Caco-2 (cell line): ENCODE measurements at places on chromosomes 7 and 10.

GRCh38 chr7:348962-349743, 59.2 kb downstream of the FOXL3 start:
- H3K4me1 ChIP-seq: peaks cover 6% of the 10 kb centered on the region
- no peaks in the 10 kb centered on the region for H3K27me3 ChIP-seq
- H3K4me3 ChIP-seq: no peak overlapping the region
- no peak for DNase-seq
- no peaks in the 10 kb centered on the region for H3K36me3 ChIP-seq

DNA sequence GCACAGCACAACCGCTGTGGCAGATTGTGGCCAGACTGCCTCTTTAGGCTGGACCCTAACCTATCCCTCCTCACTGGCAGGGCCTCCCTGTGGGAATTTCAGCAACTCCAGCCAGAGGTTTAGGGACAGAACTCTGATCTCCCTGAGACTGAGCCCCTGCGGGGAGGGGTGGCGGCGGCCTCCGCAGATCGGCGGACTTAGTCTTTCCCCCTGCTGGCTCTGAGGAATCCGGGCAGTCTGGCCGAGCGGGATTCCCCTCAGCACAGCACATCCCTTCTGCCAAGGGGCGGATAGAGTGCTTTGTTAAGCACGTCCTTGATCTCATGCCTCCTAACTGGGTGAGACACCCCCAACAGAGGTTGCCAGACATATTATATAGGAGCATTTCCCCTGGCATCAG, 224.2 kb upstream of the NPY start:
- DNase-seq: peak; percentile 23
- no peak overlapping the region for H3K27ac ChIP-seq
- H3K4me3 ChIP-seq: no peak overlapping the region
- no peaks in the 10 kb centered on the region; the same call in 1 of the 2 replicates for H3K27me3 ChIP-seq
- no peaks in the 10 kb centered on the region for H3K4me1 ChIP-seq
- H3K36me3 ChIP-seq: no peaks in the 10 kb centered on the region

DNA sequence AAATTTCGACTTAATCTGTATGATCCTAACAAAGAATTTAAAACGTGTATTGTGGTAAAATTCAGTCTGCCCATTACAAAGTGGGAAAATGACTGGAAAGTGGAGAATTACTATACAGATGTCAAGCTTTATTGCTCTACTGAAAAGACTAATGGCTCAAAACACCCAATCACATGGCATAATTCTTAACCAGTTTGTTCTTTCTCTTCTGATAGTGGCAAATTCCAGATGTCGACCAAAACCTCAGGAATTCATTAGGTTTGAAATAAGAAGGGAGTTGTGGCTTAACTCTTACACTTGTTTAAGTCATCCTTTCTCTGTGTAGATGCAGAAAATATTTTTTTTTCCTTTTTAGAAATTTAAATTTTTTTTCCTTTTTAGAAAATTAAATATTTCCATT, 1254.9 kb upstream of the LRRN3 start:
- no peak for DNase-seq
- no peak overlapping the region for H3K27ac ChIP-seq
- no peaks in the 10 kb centered on the region for H3K36me3 ChIP-seq
- H3K4me1 ChIP-seq: no peaks in the 10 kb centered on the region

DNA sequence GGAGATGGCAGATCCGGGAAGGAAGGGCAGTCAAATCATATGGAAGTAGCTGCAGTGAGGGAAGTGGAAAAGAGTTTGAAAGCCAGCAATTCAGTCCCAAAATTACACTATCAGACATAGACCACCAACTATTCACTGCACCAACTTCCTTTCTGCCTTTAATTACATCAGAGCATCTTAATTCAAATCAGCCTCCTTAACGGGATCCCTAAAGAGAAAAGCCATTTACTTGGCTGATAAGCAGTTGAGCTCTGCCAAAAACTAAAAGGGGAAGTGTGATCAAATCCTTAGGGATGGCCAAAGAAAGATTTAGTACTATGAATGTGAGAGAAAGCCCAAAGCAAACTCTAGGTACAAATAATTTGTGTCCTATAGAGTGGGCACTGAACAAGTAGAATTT, 110.4 kb downstream of the AMPH start:
- no peaks in the 10 kb centered on the region for H3K27me3 ChIP-seq
- H3K4me1 ChIP-seq: no peaks in the 10 kb centered on the region
- no peak overlapping the region for H3K27ac ChIP-seq
- DNase-seq: no peak
- no peak overlapping the region for H3K4me3 ChIP-seq
- no peaks in the 10 kb centered on the region for H3K36me3 ChIP-seq

DNA sequence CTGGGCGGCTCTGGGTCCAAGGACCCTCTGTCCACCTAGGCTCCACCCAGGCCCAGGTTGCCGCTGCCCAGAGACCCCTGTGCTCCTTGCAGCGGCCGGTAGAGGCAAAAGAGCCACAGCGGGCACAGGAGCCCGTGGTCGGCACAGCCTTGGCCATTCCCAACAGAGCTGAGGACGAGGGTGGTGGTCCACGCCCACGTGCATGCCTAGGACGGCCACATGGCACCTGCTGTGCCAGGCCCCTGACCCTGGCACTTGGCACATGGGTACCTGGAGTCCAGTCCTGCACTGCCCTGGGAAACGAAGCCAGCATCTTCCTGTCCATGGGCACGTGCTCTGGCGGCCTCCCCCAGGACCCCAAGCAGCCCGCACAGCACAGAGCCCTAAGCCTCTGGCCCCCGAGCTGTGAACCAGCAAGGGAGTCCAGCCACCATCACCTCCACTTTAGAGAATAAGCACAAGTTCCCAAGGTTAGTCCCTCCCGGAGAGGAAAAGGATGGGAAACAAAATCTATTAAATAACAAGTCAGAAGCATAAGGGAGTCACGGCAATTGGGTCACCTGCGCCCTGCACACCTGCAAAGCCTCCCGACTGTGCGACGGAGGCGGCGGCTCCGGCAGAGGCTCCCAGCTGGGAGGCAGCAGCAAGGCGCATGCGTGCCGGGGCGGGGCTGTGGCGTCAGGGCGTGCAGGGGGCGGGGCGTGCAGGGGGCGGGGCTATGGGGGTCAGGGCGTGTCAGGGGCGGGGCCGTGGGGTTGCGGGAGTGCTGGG, 59.1 kb downstream of the STK32C start:
- H3K4me1 ChIP-seq: no peaks in the 10 kb centered on the region; the same call in 1 of the 2 replicates
- DNase-seq: no peak
- H3K36me3 ChIP-seq: no peaks in the 10 kb centered on the region
- no peaks in the 10 kb centered on the region for H3K27me3 ChIP-seq
- H3K27ac ChIP-seq: no peak overlapping the region

DNA sequence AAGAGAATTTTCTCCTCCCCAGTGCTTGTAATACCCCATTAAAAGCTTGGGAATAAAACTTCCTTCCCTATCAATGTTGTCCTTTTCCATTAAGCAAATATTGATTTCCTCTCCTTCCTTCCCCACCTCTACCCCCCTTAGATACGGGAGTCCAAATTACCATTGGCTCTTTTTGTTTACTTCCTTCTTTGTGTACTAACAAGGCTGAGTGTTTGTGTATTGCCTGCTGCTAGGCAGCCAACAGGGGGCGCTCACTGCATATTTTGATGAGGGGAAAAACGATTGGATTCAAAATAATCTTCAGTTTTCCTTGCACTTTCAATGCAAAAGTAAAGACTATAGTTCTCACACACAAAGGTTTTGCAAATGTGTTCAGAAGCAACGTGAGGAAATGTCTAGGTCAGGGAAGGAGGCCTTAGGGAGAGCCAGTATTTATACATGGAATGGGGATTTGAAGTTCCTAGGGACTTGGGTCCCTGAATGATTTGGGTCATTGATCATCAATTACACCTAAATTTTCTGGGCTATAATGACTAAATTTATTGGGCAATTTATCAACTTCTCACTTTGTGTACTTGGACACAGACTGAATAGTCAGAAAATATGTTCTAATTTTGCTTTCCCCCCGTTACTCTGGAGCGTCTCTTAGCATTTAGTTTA, 23.6 kb upstream of the VPS41 start:
- no peaks in the 10 kb centered on the region for H3K36me3 ChIP-seq
- peak; percentile 46 for DNase-seq
- no peak overlapping the region for H3K4me3 ChIP-seq
- peaks cover 19% of the 10 kb centered on the region for H3K4me1 ChIP-seq
- H3K27ac ChIP-seq: no peak overlapping the region

GRCh38 chr7:74061840-74062539, 21.6 kb upstream of the LIMK1 start:
- H3K4me3 ChIP-seq: no peak overlapping the region
- no peaks in the 10 kb centered on the region for H3K27me3 ChIP-seq
- no peaks in the 10 kb centered on the region; the same call in 1 of the 2 replicates for H3K4me1 ChIP-seq
- no peak for DNase-seq
- no peaks in the 10 kb centered on the region for H3K36me3 ChIP-seq

- no peaks in the 10 kb centered on the region for H3K36me3 ChIP-seq
- H3K4me1 ChIP-seq: no peaks in the 10 kb centered on the region
- no peak overlapping the region for H3K27ac ChIP-seq
- DNase-seq: no peak
- H3K27me3 ChIP-seq: no peaks in the 10 kb centered on the region
Measured at GRCh38 chr10:12594448-12594944, 245.1 kb downstream of the CAMK1D start.

DNA sequence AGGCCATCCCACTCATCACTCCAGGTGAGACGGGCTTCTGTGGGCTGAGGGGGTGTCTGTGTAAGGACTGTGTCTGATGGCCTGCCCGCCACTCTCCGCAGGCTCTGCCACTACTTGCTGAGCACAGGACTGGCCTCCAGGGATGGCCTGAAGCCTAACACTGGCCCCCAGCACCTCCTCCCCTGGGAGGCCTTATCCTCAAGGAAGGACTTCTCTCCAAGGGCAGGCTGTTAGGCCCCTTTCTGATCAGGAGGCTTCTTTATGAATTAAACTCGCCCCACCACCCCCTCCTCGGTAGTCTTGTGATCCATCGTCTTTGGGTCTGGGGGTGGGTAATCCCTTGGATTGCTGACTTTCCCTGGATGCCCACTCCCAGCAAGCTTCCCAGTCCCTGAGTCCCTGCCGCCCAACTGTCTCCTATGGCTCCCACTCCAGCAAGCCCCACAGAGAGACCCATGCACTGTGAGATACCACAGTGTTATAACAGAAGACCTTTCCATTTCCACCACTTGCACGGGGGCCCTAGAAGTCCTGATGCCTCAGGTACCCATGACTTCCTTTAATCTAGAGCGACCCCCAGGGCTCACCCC, 4.7 kb downstream of the FXYD4 start:
- H3K4me3 ChIP-seq: no peak overlapping the region
- H3K4me1 ChIP-seq: peaks cover 31% of the 10 kb centered on the region
- no peaks in the 10 kb centered on the region for H3K27me3 ChIP-seq
- H3K27ac ChIP-seq: peak overlapping the region; percentile 79

DNA sequence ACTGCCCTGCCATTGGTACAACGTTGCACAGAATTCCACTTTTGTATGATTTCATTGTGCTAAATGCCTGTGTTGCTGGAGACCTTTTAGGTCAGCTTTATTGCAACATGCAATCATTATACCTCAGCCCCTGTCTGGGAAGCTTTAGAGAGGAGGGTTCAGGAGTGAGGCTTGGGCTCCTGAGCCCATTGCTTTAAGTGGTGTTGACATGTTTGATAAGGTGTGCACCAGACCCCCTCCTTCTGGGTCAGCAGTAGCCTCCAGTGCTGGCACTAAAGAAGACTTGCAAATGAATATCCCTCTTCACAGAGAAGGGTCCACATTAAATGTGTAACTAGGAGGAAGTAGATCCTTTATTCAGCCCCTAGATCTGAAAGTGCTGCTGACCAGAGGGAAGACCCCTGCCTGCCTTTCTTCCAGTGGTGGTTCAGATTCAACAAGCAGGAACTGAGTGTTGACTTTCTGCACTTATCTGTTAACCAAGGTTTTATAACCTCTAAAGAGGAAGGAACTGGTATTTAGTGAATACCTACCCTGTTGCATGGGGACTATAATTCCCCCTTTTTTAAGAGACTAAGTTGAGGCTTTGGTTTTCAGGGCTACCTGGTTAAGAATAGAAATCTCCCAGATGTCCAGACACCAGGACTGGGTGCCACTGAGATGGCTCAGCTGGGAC, 369.4 kb upstream of the IGFBP3 start:
- H3K4me1 ChIP-seq: no peaks in the 10 kb centered on the region
- no peak overlapping the region for H3K27ac ChIP-seq
- no peak overlapping the region for H3K4me3 ChIP-seq
- no peaks in the 10 kb centered on the region for H3K27me3 ChIP-seq
- DNase-seq: no peak
- no peaks in the 10 kb centered on the region for H3K36me3 ChIP-seq

- 0 out of 2 replicates have a peak, but pooled peaks cover 3% of the 10 kb centered on the region for H3K4me1 ChIP-seq
- DNase-seq: no peak
- no peak overlapping the region for H3K4me3 ChIP-seq
- no peak overlapping the region for H3K27ac ChIP-seq
- H3K36me3 ChIP-seq: no peaks in the 10 kb centered on the region
Measured at GRCh38 chr10:119090968-119091367, 10.4 kb upstream of the EIF3A start.

- no peaks in the 10 kb centered on the region for H3K4me1 ChIP-seq
- H3K27ac ChIP-seq: no peak overlapping the region
- no peaks in the 10 kb centered on the region for H3K27me3 ChIP-seq
- H3K4me3 ChIP-seq: no peak overlapping the region
- H3K36me3 ChIP-seq: no peaks in the 10 kb centered on the region
- DNase-seq: no peak
Measured at GRCh38 chr7:94323844-94324243, 70.9 kb upstream of the COL1A2 start.

DNA sequence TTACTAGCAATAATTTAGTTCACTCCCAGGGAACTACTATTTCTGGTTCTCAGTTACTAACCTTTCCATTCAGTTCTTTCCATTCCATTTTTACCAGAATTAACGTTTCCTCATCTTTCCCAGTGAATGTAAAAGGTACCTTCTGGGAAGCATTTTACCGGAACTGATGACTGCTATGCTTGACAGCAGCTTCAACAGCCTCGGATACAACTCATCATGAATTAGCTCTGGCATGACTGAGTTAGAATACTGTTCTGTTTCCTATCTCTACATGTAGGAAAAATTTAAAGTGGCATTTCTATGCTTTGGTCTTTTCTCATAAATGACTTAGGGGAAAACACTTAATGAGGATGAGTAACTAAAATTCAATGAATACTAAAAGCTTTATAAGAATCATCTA, 18.6 kb downstream of the TAS2R41 start:
- peaks cover 15% of the 10 kb centered on the region for H3K4me1 ChIP-seq
- no peak overlapping the region for H3K4me3 ChIP-seq
- no peak overlapping the region for H3K27ac ChIP-seq
- no peaks in the 10 kb centered on the region for H3K27me3 ChIP-seq
- no peaks in the 10 kb centered on the region for H3K36me3 ChIP-seq
- no peak for DNase-seq
